Activated T-cell treated with anti-CD3 and anti-CD28 coated beads, Interleukin-2, amount 50 U/mL, for 72 hours (primary cell): ENCODE measurements at places on chromosomes 11 and 22. TPM values are rescaled to one million over a fixed set of nuclear protein-coding genes. Genes with fewer than 3 reads are reported as not detected.

The PHF21A gene
- total RNA-seq, result 69.2 TPM

The ZNF280B gene
- 2.9 TPM for total RNA-seq

GRCh38 chr11:45485070-45485707, 180.2 kb downstream of the CHST1 start:
- H3K4me3 ChIP-seq, result no peak overlapping the region
- H3K4me1 ChIP-seq, result no peaks in the 10 kb centered on the region
- H3K27ac ChIP-seq, result no peak overlapping the region
- DNase-seq, result no peak
- H3K36me3 ChIP-seq, result no peaks in the 10 kb centered on the region

The OR8G5 gene
- total RNA-seq, result not detected

The MS4A2 gene
- not detected for total RNA-seq

The UCP3 gene
- 5.4 TPM for total RNA-seq

- no peak overlapping the region for H3K27ac ChIP-seq
- no peak overlapping the region for H3K4me3 ChIP-seq
- no peaks in the 10 kb centered on the region for H3K27me3 ChIP-seq
- H3K4me1 ChIP-seq, result peaks cover 5% of the 10 kb centered on the region
Observed at GRCh38 chr11:1836011-1836945, 1.5 kb downstream of the SYT8 start.

The APOC3 gene
- total RNA-seq, result not detected

DNA sequence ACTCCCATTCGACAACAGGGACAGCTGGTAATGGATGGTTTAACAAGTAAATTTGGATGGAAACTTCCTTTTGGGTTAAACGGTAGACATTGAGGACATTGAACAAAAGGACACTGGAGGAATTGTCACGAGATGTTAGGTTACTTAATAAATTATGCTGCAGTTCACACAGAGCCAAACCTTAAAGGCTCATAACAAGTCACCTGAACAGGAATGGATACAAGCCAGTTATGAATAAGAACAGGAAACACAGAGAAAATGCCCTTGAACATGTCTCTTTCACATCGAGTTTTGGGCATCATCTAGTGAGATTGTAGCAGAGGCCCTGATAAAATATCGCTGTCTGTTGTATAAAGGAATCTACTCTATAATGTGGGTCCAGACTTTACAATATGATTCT, 65.6 kb downstream of the CD44 start:
- H3K4me1 ChIP-seq, result peaks cover 4% of the 10 kb centered on the region
- no peak overlapping the region for H3K27ac ChIP-seq
- H3K27me3 ChIP-seq, result no peaks in the 10 kb centered on the region
- peaks cover 80% of the 10 kb centered on the region for H3K36me3 ChIP-seq
- H3K4me3 ChIP-seq, result no peak overlapping the region
- no peak for DNase-seq

GRCh38 chr11:132674151-132674550, 858.1 kb downstream of the OPCML start:
- no peaks in the 10 kb centered on the region for H3K27me3 ChIP-seq
- no peak overlapping the region for H3K27ac ChIP-seq
- DNase-seq, result no peak
- H3K4me3 ChIP-seq, result no peak overlapping the region
- no peaks in the 10 kb centered on the region for H3K36me3 ChIP-seq

DNA sequence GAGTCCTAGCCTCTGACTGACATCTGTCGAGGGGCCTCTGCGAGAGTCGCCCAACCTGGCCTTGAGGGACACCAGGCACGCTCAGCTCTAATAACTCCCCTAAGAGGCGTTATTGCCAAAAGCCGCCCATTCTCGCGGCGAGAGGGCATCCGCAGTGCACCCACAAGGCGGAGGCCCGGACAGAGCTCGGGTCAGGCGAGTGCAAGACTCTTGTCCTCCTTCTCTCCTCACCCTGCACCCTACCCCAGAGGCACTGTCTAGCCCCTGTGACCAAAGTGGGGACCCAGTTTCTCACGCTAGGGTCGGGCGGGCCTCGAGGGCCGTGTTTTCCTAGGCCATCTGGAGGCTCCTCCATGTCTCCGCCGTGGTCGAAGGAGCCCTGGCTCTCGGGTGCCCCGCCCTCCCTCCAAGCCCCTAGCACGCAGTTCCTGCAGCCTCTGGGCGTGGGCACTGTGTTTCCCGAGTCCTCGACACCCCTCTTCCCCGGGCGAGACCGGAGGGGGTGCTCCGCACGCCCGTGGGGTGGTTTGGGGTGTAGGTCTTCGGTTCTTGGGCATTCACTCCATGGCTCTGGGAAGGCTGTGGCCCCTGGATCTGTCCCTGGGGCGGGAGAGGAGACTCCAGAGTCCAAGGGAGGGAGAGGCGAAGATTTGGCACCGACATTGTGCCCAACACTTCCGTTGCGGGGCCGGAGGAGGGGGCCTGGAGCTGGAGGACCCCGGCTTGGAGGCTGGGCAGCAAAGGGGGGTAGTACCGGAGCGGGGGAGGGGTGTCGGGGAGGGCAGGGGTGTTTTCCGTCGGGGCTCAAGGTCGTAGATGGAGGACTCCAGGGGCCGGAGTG, 1.0 kb downstream of the CHRM4 start:
- peaks cover 71% of the 10 kb centered on the region for H3K27me3 ChIP-seq
- H3K27ac ChIP-seq, result no peak overlapping the region
- peaks cover 41% of the 10 kb centered on the region for H3K4me1 ChIP-seq
- H3K4me3 ChIP-seq, result peak overlapping the region; percentile 82
- H3K36me3 ChIP-seq, result no peaks in the 10 kb centered on the region
- DNase-seq, result no peak

The SCGB1A1 gene
- total RNA-seq, result not detected

DNA sequence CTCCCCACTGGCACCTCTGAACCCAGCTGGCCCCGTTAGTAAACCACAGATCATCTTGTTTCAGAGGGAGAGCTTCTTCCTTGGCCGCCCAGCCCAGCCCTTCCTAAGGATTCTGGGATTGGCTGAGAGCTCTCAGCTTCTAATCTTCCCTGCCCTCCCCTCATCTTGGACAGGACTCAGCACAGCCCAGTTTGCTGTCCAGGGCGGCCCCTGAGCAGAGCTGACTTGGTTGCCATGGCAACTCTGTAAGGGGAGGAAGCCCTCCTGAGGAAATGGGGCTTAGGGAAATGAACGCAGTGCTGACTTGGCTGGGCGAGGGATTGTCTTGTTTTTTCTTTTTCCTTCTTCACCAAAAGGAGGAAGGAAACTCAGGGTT, 4.6 kb downstream of the APOL4 start:
- H3K27me3 ChIP-seq, result no peaks in the 10 kb centered on the region
- no peaks in the 10 kb centered on the region for H3K36me3 ChIP-seq
- peaks cover 41% of the 10 kb centered on the region for H3K4me1 ChIP-seq
- DNase-seq, result no peak
- H3K27ac ChIP-seq, result peak overlapping the region; percentile 29

The TUBA8 gene
- total RNA-seq, result 2.9 TPM

The INS gene
- total RNA-seq, result not detected

DNA sequence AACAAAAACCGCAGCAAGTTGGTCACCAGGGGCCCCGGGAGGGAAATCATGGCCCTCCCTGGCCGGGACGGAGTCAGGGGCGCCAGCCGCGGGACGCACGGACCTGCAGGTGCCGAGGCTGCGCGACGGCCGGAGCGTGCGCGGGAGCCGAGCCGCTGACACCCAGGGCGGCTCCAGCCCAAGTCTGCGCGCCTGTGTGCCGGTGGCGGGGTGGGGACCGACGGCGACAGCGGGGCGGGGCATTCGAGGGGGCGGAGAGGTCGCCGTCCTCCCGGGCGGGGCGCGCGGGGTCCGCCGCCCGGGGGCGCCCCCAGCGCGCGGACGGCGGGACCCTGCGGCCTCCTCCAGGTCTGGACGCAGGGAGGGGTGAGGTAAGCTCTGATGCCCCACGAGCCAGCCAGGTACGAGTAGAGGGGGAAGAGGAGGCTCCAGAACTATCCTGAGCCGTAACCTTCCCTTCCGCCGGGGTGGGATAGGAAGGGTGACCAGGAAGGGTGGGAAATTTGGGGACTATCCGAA, at the start of gene ESAM:
Gene ESAM, minus strand, starts transcription at position 186 of the 519 bp plus-strand sequence. Its CDS starts 136 bp downstream, at position 50.
- peak; percentile 78 for DNase-seq
- H3K4me3 ChIP-seq, result peak within 1 kb of the TSS; percentile 96
- H3K4me1 ChIP-seq, result peaks cover 36% of the 10 kb centered on the region
- peaks cover 32% of the 10 kb centered on the region for H3K27me3 ChIP-seq

- H3K27ac ChIP-seq, result no peak overlapping the region
- peaks cover under 1% of the 10 kb centered on the region for H3K27me3 ChIP-seq
- H3K4me3 ChIP-seq, result no peak overlapping the region
- DNase-seq, result no peak
- H3K36me3 ChIP-seq, result no peaks in the 10 kb centered on the region
- no peaks in the 10 kb centered on the region for H3K4me1 ChIP-seq
Observed at GRCh38 chr11:19631712-19632498, 80.7 kb upstream of the NAV2 start.

DNA sequence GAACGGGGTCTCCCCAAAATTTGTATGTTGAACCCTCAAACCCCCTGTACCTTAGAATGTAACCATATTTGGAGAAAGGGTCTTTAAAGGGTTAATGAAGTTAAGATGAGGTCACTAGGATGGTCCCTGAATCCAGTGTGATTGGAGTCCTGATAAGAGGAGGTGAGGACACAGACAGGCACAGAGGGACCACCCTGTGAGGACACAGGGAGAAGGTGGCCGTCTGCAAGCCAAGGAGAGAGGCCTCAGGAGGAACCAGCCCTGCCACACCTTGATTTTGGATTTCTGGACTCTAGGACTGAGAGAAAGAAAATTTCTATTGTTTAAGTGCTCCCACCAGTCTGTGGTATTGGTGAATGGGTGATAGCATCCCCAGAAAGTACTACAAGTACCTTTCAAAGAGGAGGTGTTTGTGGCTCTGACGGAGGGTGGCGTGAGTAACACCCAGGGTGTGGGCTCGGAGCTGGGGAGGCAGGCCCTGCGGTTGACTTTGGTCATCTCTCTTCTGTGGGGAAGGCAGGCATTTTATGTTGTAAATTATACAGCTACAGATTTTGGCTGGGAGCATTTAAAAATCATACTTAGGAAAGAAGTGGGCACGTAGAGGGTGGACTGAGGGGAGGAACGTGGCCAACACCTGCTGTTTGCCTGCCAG, 13.8 kb downstream of the MRGPRF start:
- DNase-seq, result no peak
- H3K36me3 ChIP-seq, result no peaks in the 10 kb centered on the region
- no peaks in the 10 kb centered on the region for H3K27me3 ChIP-seq
- no peak overlapping the region for H3K4me3 ChIP-seq
- H3K4me1 ChIP-seq, result no peaks in the 10 kb centered on the region
- H3K27ac ChIP-seq, result no peak overlapping the region

The TRIM49D1 gene
- not detected for total RNA-seq

DNA sequence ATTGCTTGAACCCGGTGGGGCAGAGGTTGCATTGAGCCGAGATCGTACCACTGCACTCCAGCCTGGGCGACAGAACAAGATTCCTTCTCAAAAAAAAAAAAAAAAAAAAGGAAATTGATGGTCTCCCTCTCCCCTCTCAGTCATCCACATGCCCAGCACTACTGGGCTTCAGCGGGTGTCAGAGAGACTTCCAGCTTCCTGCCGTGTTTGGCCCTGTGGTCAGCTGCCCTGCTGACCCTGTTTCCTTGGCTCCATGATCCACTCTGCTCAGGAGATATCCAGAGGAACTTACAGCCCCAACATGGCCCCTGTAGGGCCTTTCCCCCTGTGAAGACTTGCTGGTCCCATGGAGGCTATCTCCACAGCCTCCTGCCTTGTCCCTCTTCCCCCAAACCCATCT, 6.1 kb upstream of the PNPLA3 start:
- no peak overlapping the region for H3K27ac ChIP-seq
- no peaks in the 10 kb centered on the region for H3K4me1 ChIP-seq
- no peak overlapping the region for H3K4me3 ChIP-seq
- no peak for DNase-seq

DNA sequence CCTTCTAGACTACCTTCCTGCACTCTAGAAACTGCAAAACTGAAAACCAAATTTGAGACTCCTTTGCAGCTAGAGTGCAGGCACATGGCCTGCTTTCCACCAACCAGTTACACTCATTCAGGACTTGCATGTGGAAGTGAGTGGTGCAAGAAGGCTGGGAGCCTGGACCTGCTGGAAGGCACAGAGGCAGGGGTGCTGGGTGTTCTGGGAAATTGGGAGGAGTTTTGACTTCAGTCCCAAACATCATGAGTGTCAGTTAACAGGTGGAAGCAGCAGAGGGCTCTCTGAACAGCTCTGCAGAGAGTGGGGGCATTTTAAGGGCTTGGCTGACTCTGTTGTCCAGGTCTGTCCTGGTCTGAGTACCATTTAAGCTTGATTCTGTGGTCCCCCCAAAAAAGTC, 49.3 kb upstream of the SYT13 start:
- H3K4me1 ChIP-seq, result peaks cover 17% of the 10 kb centered on the region
- H3K36me3 ChIP-seq, result no peaks in the 10 kb centered on the region
- H3K4me3 ChIP-seq, result no peak overlapping the region

The CCDC116 gene
- 0.22 TPM for total RNA-seq

The TMEM80 gene
- 17.8 TPM for total RNA-seq

DNA sequence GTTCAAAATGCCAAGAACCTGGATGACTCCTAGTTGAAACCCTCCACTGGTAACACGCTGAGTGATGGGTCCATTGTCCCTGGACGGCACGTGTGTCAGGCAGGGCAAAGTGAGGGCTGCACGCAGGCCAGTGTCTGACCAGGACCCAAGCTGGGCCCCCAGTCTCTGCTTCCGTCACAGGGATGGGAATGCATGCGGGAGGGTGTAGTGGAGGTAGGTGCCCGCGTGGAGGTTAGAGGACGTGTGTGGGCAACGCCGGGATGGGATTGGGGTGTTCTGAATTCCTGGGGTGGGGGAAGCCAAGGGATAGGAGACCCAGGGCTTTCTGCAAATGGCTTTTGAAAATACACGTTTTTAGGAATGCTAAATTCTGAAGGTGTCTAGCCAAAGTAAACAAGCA, 943.3 kb downstream of the BRD1 start:
- no peaks in the 10 kb centered on the region for H3K4me1 ChIP-seq
- H3K27me3 ChIP-seq, result peaks cover 5% of the 10 kb centered on the region
- H3K36me3 ChIP-seq, result no peaks in the 10 kb centered on the region
- H3K27ac ChIP-seq, result no peak overlapping the region
- DNase-seq, result no peak

- peak overlapping the region; percentile 99 for H3K27ac ChIP-seq
- peak overlapping the region; percentile 96 for H3K4me3 ChIP-seq
- DNase-seq, result peak; percentile 88
Observed at GRCh38 chr11:130002846-130003716, 446 bp upstream of the PRDM10 start.

The CCDC73 gene
- total RNA-seq, result not detected

DNA sequence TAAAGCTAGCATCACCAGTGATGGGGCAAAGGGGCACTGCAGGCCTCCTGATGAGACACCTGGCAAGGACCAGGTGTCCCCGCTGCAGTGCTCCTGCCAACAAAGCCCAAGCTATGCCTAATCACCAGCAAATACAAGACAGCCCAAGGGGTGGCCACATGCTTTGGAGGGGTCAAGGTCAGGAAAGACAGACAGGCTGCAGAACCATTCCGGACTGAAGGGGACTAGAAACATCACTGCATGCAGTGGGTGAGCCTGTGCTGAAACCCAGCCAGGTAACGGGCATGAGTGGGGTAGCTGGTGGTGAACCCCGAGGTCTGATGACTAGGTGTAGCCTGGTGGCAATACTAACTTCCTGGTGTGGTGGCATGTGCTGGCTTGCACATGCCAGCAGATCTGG, 111.1 kb downstream of the MED15 start:
- no peak for DNase-seq
- no peak overlapping the region for H3K4me3 ChIP-seq
- no peak overlapping the region for H3K27ac ChIP-seq
- H3K27me3 ChIP-seq, result peaks cover 5% of the 10 kb centered on the region
- peaks cover under 1% of the 10 kb centered on the region for H3K4me1 ChIP-seq
- H3K36me3 ChIP-seq, result no peaks in the 10 kb centered on the region
